ENCODE measurements at places on chromosomes 3 and 15. TPM values are rescaled to one million over a fixed set of nuclear protein-coding genes. Genes with fewer than 3 reads are reported as not detected.

GNB5 gene
- 16.2 TPM for polyA plus RNA-seq

REC114 gene
- 0.18 TPM for polyA plus RNA-seq

CLDN18 gene
- polyA plus RNA-seq: 3.7 TPM

ATP13A3 gene
- 84.8 TPM for polyA plus RNA-seq

LTF gene
- 3.6 TPM for polyA plus RNA-seq

ERICH6 gene
- 1.1 TPM for polyA plus RNA-seq

ULK3 gene
- polyA plus RNA-seq: 36.2 TPM

SLC22A14 gene
- 0.89 TPM for polyA plus RNA-seq

CFAP161 gene
- 0.52 TPM for polyA plus RNA-seq

COL6A6 gene
- polyA plus RNA-seq: 1.6 TPM

ZCWPW2 gene
- 2.2 TPM for polyA plus RNA-seq

COL6A5 gene
- polyA plus RNA-seq: 0.05 TPM

C3orf22 gene
- 0.14 TPM for polyA plus RNA-seq

CFAP100 gene
- polyA plus RNA-seq: 2.9 TPM

SLC35G2 gene
- polyA plus RNA-seq: 4.2 TPM

WDR53 gene
- 15.1 TPM for polyA plus RNA-seq

FBN1 gene
- polyA plus RNA-seq: 118 TPM

NR1I2 gene
- 0.92 TPM for polyA plus RNA-seq

C15orf62 gene
- polyA plus RNA-seq: 4.9 TPM

SH2D7 gene
- 0.95 TPM for polyA plus RNA-seq

SERPINI2 gene
- 0.46 TPM for polyA plus RNA-seq

Data from left renal cortex interstitium (tissue), 4 donors.